Stimulated activated CD8-positive, alpha-beta memory T cell treated with anti-CD3 and anti-CD28 coated beads, Interleukin-15, amount 100 ng/mL, for 24 hours (primary cell): ENCODE measurements at places on chromosomes 11 and 22.
A peak's percentile ranks its signal among the peaks of the same experiment; 100 is the strongest.

- peak; percentile 90 for DNase-seq
These were observed at the start of gene TAF10 for GRCh38 chr11:6612213-6613041. TSS of gene TAF10 (minus strand) at chr11:6612216. CDS start at chr11:6612189, 27 bp downstream.

DNA sequence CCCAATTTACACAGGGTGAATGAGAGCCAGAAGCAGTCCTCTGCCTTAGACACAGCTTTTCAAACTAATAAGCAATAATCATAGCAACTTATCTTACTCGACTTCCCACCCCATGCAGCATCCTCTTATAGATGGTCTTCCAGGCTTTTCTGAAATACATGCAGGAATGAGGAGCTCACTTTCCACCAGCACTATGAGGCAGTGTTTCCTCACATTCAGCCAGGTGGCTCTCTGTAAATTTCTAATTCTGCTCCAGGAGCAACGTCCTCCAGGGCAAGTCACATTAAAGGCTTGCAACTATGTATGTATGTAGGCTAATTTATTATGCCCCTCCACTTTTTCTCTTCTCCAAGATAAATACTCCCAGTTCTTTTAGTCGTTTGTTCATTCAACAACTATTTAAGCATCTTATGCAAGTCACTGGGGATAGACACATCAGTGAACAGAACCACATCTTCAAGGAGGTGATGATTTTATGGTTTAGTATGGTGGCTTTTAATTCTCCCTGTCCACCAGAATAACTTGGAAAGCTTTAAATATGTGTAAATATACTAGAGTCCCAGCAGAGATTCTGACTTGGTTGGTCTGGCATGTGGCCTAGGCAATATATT, 59.9 kb downstream of the PAK1 start:
- DNase-seq, result no peak

DNA sequence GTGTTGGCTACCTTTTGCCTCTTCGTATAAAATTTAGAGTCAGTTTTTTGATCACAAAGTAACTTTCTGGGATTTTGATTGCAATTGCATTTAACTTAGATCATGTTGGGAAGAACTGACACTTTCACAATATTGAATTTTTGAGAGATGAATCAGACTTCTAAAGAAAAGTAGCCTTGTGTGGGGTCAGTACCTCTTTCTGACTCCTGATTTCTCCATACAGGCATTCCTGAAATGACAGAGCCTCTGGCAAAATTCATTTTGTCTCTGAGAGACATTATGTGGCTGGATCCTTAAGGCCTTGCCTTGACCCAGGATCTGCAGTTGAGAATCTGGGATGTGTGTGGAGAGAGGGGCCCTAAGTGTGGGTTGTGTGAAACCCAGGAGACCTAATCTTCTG, 37.8 kb downstream of the PPFIBP2 start:
- no peak for DNase-seq

DNA sequence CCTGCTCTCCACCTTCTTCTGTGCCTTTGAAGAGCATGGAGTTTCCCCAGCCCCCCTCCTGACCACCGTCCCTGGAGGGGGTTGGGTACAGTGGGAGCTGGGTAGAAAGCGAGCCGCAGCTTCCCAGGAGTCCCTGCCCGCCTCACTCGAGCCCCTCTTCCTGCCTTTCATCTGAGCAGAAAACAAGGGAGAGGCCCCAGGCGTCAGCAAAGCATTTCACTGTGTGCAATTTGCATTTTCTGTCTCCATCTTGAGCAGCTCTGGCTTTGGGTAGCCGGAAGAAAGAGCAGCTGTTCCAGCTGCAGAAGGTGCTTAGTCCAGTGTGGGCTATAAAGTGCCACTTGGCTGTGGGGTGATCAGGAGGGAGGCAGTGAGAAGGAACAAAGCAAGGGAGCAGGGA, 229.7 kb downstream of the CEP164 start:
- no peak for DNase-seq

- DNase-seq, result no peak
These were observed 19.9 kb upstream of the CCDC83 start for GRCh38 chr11:85835263-85835662.

- DNase-seq, result no peak
These were observed 304.1 kb upstream of the PITPNB start for GRCh38 chr22:28222976-28223745.

GRCh38 chr11:62182147-62182891, 7.7 kb upstream of the SCGB1D1 start:
- no peak for DNase-seq

- no peak for DNase-seq
These were observed 41.7 kb downstream of the TEAD1 start for GRCh38 chr11:12715941-12716340.

DNA sequence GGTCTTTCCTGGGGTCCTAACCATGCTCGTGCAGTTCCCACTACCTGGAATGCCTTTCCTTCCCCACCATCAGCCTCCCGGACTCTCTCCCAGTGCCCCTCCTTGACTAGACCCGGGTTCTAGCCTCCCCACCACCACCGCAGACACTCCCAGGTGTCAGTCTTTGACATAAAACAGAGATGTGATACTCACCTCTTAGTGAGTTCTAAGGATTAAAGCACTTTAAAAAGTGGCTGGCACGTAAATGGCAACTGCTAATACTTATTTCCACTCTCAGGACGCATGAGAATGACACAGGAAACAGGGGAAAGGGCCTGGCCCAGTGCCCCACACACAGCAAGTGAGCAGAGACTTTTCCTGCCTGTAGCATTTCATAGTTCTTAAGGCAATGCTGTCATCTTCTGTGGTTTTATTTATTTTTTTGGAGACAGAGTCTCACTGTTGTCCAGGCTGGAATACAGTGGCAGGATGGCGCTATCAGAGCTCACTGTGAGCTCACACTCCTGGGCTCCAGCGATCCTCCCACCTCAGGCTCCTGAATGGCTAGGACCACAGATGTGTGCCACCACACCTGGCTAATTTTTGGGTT, 1.9 kb upstream of the SLC25A45 start:
- no peak for DNase-seq

DNA sequence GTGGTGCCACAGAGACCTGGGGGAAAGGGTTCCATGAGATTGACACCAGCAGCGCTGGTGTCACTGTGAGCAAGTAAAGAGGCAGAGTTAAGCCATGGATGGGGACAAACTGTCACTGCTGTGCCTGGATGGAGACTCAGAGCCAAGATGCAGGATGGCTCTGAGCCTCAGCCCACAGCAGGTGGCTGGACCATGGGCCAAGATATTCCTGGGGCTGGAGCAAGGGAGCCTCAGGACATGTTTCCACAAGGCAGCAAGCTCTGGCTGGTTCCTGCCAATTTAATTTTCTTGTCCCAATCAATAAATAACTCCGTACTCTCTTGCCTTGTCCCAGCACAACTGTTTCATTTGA, 23.0 kb downstream of the MYO18B start:
- no peak for DNase-seq

- DNase-seq, result no peak
These were observed 882.8 kb upstream of the ANO3 start for GRCh38 chr11:25449091-25449490.

GRCh38 chr11:122937983-122938382, 43.7 kb downstream of the BSX start:
- no peak for DNase-seq

DNA sequence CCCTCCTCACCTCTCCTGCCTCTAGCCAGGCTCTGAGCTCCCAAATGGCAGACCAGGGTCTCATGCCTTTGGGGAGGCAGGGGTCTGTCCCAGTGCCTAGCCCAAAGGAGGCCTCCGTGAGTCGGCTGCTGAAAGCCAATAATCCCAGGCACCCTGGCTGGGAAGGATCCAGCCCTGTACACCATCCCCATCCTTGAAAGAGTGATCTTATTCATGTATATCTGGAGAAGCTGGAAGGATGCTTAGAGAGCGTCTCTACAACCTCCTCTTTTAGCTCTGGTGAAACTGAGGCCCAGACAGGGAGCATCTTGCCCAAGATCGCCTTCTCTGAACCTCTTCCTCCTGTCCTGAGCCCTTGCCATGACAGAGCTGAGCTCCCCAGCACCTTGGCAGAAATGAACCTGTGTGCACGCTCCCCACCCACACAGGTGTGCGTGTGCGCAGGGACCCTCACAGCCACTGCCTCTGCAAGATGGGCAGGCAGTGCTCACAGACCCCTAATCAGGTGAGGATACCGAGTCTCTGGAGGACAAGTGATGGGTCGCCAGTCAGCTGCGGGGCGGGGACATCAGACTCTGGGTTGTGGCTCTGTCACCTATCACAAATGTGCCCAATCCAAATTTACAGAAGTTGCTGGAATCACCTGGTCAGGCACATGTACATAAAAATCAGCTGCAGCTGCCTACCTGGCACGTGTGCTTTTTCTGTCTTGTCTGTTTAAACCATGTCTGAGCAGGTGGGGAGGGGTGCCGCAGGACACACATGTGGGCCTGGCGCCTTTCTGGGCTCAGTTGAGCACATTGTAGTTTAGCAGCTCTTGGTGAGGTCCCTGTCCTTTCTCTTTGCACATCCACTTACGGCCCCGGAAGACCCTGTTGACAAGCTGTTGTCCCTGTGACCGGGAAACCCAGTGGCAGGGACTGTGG, 49.3 kb upstream of the WNT7B start:
- DNase-seq, result no peak

GRCh38 chr11:102538932-102539331, 8.4 kb upstream of the MMP7 start:
- no peak for DNase-seq

DNA sequence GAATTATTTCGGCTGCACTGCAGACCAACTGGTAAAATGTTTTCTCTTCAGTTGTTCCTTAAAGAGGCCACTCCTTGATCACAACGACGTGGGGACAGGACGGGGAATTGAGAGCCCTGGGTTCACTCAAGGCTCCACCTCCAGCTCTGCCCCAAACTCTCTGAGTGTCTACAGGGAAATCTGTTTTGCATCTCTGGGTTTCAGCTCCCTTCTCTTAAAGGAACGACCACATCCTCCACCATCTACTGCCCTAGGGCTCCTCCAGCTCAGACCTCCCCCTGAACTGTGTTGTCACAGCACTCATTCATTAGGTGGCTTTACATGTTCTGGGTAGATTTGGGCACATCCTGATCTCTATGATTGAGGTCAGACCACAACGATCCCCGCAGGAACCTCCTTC, 5.1 kb upstream of the PPFIA1 start:
- no peak for DNase-seq

DNA sequence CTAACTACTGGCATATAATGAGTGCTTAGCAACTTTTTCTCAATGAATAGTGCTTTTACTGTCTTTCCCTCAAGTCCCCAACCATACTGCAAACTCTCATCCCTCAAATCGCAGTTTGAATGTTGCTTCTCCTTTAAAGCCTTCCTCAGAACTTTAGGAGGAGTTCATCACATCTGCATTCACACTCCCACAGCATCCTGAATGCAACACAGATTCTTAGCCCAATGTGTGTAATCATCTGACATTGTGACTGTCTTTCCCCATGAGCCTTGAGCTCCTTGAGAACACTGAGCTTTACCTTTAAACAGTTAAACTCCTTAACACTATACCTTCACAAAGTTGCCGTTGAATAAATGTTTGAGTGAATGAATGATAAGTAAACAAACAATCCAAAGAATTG, 81.7 kb upstream of the FAM181B start:
- no peak for DNase-seq

- no peak for DNase-seq
These were observed 44.4 kb upstream of the ST14 start for GRCh38 chr11:130115218-130115617.

GRCh38 chr22:23108249-23109078, 33.3 kb downstream of the RSPH14 start:
- DNase-seq, result no peak

DNA sequence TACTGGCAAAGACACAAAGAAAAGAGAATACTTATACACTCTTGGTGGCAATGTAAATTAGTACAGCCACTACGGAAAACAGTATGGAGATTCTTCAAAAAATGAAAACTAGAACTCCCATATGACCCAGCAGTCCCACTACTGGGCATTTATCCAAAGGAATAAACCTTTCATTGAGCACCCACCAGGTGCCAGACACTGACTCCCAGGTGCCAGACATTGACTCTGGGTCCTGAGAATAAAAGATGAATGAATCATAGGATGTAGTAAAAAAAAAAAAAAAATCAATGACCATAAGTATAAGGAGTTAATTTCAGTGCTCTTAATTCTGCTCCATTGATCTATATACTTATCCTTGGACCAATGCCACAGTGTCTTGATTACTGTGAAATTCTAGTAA, 28.2 kb downstream of the HEPHL1 start:
- DNase-seq, result no peak

DNA sequence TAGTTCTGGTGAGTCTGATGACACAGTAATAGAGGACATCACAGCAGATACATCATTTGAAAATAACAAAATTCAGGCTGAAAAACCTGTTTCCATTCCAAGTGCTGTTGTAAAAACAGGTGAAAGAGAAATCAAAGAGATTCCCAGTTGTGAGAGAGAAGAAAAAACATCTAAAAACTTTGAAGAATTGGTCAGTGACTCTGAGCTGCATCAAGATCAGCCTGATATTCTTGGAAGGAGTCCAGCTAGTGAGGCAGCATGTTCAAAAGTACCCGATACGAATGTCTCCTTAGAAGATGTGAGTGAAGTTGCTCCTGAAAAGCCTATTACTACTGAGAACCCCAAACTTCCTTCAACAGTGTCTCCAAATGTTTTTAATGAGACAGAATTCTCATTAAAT, 38.7 kb downstream of the RTN3 start:
- no peak for DNase-seq

GRCh38 chr11:125264100-125265022, 99.8 kb downstream of the PKNOX2 start:
- no peak for DNase-seq

GRCh38 chr11:76166314-76166713, 40.0 kb downstream of the WNT11 start:
- no peak for DNase-seq

GRCh38 chr11:2100361-2101170, 38.6 kb downstream of the IGF2 start:
- DNase-seq, result no peak

- DNase-seq, result no peak
These were observed 1088.2 kb downstream of the BRD1 start for GRCh38 chr22:48739348-48740085.

DNA sequence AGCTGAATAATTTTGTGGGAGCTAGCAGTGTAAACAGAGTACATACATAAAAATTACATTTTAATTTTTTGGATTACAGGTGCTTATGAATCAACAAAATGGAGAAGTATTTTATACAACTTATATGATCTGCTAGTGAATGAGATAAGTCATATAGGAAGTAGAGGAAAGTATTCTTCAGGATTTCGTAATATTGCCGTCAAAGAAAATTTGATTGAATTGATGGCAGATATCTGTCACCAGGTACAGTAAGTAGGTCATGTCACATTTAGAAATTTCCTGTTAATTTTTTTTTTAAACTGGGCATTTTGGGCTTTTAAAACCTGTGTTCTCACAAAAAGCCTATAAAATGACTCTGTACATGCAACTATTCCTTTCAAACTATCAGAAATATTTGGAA, 24.0 kb downstream of the ATM start:
- DNase-seq, result no peak
